NCI-H226 (cell line): ENCODE measurements at places on chromosomes 1 and 21.

GRCh38 chr1:221100611-221101010 is 221.4 kb downstream of the HLX start:
- no peak for DNase-seq

DNA sequence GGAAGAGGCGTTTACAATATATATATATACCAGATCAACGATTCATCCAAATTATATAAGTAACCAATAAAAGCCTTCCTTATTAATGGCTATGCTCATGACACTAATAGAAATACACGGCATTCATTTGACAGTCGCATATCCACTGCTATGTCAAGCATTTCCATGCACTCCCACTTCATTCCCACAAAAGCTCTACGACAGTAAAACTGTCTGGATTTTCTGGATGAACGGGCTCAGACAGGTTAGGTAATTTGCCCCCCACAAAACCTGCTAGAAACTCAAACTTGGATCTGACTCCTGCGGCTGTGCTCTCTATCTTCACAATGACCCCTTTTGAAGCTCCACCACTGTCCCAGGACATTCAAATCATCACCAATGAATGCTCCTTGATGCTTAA is 11.4 kb downstream of the DNAJC11 start:
- DNase-seq, result no peak

DNA sequence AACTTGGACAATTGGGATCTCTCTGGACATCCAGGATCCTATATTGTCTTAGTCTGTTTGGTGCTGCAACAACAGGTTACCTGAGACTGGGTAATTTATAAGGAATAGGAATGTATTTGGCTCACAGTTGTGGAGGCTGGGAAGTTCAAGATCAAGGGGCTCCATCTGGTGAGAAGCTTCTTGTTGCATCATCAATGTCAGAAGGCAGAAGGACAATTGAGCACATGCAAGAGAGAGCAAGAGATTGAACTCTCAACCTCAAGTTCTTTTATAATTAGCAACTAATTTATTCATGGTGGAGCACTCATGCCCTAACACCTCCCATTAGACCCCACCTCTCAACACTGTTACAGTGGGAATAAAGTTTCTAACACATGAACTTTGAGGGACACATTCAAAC is 124.7 kb upstream of the ETV3 start:
- no peak for DNase-seq

DNA sequence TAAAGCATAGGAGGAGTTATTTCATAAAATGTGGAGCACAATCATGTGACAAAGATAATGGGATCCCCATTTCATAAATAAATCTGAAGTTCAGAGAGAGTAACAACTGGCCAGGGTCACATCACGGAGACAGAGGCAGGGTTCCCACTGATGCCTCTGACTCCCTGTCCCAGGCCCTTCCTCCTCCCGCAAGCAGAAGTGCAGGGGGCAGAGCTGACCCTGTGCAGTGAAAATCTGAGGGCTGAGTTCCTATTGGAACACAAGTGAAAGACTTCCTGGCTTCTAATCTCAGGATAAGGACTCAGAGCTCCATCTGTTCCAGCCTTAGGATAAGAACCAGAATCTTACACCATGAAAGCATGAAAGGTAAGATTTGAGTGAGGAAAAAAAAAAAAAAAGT is 22.0 kb downstream of the SELL start:
- DNase-seq, result no peak

DNA sequence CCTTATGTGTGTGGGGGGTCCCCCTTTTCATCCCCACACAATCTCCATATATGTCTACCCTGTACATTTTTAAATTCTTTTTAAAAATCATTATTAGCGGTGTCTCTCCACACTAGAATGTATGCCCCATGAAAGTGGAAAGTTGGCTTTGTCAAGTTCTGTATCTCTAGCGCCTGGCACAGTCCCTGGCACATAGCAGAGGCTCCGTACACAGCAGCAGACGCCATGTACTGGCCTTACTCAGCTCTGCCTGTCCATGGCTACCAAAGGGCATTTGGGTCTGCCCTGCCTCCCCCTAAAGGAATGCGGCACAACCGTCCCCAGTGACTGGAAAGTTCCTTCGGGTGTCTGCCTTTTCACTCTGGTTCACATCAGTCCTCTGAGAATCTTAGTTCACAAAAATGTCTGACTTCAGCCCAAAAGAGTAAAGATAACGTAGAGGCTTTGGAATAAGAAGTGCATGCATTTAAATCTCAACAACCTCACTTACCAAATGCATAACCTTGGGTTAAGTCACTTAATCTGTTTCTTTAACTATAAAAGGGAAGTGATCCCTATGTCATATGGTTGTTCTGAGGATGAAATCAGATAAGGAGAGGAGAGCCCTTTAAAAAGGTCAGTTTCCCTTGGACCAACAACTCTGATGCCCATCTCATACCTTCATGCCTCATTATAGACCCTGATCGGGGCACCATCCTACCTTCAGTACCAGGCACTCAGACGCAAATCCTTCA is 61.1 kb downstream of the CD46 start:
- DNase-seq, result no peak

GRCh38 chr1:160720356-160721085 is 8.9 kb upstream of the CD48 start:
- DNase-seq, result peak; percentile 45

GRCh38 chr1:152745289-152745704 is 12.5 kb upstream of the KPRP start:
- DNase-seq, result no peak

DNA sequence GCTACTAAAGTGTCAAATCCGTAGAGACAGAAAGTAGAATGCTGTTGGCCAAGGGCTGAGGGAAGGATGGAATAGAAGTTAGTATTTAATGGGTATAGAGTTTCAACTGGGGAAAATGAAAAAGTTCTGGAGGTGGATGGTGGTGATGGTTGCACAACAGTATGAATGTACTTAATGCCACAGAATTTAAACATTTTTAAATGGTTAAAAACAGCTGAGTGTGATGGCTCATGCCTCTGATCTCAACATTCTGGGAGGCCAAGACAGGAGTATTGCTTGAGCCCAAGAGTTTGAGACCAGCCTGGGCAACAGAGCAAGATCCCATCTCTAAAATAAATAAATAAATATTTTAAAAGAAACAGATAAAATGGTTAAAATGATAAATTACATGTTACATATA is 44.5 kb downstream of the PIK3R3 start:
- DNase-seq, result no peak

GRCh38 chr1:110620250-110620615 is 14.1 kb upstream of the KCNA2 start:
- no peak for DNase-seq

GRCh38 chr21:36854391-36854790 is 112.1 kb downstream of the HLCS start:
- DNase-seq, result no peak

GRCh38 chr1:184840596-184840995 is 85.9 kb upstream of the EDEM3 start:
- DNase-seq, result no peak

- DNase-seq, result no peak
Observed at GRCh38 chr1:54882519-54882918, 4.5 kb downstream of the DHCR24 start.
